ENCODE measurements at places on chromosomes 1 and 21.

DNA sequence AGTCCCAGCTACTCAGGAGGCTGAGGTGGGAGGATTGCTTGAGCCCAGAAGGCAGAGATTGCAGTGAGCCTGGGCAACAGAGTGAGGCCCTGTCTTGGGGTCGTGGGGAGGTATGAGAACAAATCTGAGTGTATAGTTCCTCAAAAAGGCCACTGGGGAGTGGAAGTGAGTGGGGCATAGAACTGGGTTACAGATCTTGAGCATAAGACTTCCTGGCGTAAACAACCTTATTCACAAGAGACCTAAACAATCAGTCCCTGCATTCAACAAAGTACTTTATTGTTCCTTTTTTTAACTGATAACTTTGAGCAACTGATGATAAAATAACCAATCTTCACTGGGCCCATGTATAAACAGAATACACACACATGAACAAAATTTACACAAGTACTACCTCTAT lies 72.7 kb upstream of the MUTYH start:
- DNase-seq = no peak

GRCh38 chr1:78281580-78281979 lies 209.2 kb upstream of the PTGFR start:
- DNase-seq = no peak

DNA sequence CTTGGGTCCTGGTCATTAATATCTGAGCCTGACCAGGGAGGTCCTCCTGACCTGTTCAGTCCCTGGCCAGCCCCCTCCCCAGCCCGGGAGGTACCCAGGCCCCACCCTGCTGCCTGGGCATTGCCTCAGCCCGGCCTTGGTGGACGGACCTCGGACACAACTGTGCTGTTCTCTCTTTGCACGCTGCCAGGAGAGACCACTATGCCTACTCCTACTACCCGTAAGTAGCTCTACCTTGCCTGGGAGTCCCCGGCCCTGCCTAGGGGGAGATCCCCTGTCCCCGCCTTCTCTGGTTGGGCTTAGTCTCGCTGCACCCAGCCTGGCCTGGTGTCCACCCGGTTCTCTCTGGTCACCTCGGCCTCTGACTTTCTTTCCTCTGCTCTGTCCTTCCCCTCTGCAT lies 53.2 kb downstream of the PTPRU start:
- no peak for DNase-seq

DNA sequence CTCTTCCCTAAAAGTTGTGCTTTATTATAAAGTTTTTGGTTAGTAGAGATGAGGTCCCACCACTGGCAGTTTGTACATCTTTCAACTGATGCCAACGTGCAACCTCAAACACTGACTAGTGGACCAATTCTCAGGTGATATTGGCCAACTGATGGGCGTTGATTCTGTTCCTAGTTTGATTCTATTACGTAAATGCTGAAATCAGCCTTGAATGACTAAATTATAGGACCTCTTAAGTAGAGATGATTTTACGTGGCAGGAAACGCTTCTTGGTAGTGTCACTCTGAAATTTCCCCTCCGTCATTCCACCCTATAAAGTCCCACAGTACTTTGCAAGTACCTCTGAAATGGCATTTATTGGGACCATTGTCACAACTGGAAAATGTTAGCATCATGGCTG lies 8.8 kb upstream of the FNDC7 start:
- no peak for DNase-seq

- no peak for DNase-seq
Observed at GRCh38 chr1:94986783-94987182, 59.9 kb upstream of the CNN3 start.
